ENCODE measurements at places on chromosomes 2 and 18. TPM values are rescaled to one million over a fixed set of nuclear protein-coding genes. Genes with fewer than 3 reads are reported as not detected.

MPV17 gene
- 90.7 TPM for total RNA-seq

CRYGD gene
- total RNA-seq = not detected

CWC22 gene
- total RNA-seq = 15.3 TPM

FAM237A gene
- not detected for total RNA-seq

ASB18 gene
- total RNA-seq = not detected

TEKT4 gene
- total RNA-seq = not detected

NEU2 gene
- not detected for total RNA-seq

NAT8 gene
- total RNA-seq = not detected

ATP6V1C2 gene
- 0.04 TPM for total RNA-seq

GPR39 gene
- total RNA-seq = 13.8 TPM

PDE11A gene
- 0.21 TPM for total RNA-seq

FBXO41 gene
- total RNA-seq = 7.0 TPM

HS6ST1 gene
- 34.4 TPM for total RNA-seq

AQP12A gene
- total RNA-seq = not detected

CCDC150 gene
- 4.4 TPM for total RNA-seq

TLX2 gene
- not detected for total RNA-seq

TRIM54 gene
- total RNA-seq = 0.27 TPM

DNER gene
- total RNA-seq = 5.5 TPM

SLC9A2 gene
- total RNA-seq = 3.4 TPM
